NCI-H510A (cell line): ENCODE measurements at places on chromosomes 2 and 18.

DNA sequence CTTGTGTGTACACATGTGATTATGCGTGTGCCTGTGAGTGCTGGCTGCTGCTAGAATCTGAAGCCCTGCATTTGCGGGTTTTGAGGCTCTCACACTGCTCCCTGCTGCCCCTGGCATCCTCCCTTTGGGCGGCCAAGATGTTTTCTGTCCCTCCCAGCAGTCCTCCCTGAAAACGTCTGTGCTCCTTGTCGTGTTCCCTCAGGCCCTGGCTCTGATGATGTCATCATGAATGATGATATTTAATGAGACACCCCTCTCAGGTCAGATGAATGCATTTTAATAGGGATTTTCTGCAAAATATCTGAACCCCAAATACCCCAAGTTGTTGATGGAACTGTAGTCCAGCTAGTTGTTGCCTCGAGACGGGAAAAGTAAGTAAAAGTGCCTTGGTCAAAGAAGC is 73.1 kb downstream of the TSHZ1 start:
- no peak for DNase-seq

- no peak for DNase-seq
Measured at GRCh38 chr2:227480528-227480927, 8.6 kb downstream of the AGFG1 start.

GRCh38 chr2:27074738-27075565 is 3.5 kb upstream of the EMILIN1 start:
- peak; percentile 41 for DNase-seq

- DNase-seq, result no peak
Measured at GRCh38 chr2:160429248-160430000, 64.2 kb downstream of the RBMS1 start.

DNA sequence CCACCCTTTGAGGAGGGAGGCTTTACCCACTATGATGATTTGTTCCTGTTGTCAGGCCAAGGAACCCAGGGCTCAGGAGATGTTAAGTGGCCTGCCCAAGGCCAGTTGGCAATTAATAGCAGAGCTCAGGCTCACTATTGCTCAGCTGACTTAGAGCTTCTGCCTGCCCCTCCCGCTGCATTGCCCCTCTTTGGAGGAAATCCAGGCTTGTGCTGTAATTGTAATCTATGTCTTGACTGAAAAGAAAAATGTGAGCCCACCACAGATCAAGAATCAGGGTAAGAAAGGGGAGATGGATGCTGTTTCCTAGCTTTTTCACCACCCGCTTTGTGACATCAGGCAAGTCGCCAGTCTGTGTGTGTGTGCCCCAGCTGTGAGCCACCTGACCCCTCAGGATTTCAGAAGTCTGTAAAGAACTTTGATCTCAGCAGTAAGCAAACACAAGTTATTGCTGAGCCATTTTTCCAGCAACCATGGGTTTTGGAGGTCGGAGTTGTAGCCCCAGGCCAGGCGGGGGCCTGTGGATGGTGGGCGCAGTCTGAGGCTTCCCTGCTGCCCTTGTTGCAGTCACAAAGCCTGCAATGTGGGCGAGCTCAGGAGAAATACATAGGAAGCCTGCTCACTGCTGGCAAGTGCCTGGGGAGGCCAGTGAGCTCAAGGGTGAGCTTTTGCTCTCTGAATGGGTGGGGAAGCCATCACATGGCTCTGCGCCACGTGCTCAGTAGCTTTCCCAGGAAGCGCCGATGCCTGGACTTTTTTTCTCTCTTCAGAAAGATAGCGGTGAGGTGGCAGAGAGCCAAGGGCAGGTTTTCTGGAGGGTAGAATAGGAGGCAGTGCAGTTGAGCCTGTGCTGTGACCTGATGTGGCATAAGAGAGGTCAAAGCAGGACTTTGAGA is 6.1 kb downstream of the CABLES1 start:
- no peak for DNase-seq

DNA sequence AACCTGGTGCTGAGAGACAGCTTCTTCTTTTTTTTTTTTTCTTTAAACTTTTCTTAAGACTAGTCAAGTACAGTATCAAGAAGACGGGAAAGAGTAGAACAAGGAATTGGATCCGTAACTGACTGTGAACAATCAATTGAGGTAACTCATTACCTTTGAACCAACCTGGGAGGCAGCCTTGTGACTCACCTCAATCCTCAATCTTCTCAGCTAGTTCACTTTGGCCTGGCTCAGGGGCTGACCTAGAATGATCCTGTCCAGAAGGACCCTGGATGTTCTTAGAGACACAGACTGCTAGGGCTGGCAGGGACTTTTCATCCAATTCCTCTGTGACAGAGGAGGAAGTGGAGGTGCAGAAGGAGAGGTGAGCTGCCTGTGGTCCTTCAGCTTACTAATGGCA is 1.5 kb upstream of the LTBP1 start:
- DNase-seq, result no peak

- DNase-seq, result no peak
Measured at GRCh38 chr2:37619959-37620300, 51.5 kb downstream of the CDC42EP3 start.

DNA sequence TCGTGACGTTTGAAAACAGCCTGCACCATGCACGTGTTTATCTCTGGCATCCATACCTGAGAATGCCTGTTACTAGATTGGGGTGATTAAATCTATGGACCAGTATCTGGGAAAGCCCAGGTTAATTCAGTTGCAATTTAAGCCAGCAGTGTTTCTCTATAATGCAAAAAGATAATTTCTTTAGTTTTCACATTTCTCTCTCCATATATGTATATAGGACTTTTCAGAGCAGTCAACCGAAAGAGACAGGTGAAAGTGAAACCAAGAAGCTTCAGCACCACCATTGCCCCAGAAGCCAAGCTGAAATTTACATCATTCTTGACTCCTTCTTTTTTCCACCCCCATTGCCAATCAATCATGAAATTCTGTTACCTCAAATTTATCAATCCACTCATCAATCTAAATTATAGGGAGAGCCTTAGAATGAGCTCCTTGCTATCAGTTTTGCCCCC is 2.7 kb upstream of the LRP2 start:
- DNase-seq, result no peak

GRCh38 chr2:101995804-101996203 is 4.0 kb downstream of the IL1R2 start:
- no peak for DNase-seq

DNA sequence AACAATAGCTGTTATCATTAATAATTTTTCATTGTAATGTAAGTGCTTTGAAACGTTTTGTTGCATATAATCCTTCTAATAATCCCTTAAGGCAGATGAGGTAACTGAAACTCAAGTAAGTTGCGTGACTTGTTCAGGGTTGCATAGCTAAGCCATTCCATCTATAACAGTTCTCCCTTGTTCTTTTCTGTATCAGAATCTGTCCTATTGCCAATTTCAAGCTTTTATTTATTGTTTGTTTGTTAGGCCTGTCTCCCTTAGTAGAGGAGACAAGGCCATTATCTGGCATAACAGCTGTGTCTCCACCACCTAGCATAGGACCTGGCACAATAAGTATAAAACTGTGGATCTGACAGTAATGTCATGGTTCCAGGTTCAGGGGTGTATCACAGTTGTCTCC is 19.4 kb downstream of the BABAM2 start:
- DNase-seq, result no peak

DNA sequence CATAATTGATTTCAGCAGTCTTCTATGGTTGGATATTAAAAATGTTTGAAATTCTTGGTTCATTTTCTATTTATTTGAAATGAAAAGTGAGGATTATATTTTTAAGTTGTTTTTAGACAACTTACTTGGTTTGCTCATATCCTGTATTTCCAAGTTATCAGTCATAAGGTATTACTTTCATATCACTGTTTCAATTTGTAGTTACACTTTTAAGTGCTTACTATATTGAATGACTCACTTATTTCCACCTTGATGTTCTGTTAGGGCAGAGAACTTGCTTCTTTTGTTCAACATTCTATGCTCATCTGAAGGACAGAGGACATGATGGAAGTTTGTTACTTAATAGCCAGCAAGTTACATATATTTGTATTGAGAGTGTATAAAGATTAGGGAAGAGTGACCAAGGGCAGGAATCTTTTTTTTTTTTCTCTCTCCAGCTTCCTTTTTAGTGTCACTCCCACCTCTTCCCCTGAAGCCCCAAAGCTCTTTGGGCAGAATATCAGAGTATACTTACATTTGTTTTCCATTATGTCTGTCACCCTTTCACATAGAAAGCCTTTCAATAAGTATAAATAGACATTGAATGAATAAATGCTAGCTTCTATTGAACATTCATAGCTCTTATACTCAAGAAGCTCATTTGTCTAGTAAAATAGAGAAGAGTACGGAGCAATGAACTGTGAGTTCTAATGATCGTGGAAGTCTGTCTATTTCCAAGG is 28.1 kb downstream of the PIK3C3 start:
- no peak for DNase-seq

DNA sequence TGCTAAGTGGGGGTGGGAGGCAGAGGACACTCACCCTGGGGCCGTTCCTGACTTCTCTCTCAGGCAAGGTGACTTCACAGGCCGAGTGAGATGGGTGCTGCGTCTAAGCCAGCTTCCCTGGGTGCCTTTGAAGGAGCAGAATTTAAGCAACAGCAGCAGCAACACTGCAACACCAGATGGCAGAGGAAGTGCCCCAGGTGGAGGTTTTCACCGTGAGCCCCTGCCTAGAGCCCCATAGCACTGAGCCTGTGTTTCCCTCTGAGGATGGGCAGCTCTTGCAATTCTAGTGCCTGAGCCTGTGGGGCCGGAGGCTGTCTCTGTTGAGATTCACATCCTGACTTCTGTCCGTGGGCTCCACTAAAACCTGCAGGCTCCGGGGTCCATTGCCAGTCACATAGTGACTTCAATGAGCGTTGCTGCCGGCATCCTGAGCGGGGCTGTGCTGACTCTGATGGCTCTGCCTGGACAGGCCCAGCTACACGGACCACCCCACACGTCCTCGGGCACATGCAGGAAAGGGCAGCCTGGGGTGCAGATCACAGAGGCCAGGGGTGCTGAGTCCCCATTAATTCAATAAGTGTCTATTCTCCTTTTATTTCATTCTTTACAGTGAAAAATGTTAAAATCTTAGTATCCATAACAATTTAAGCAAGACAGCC is 218.8 kb downstream of the SNTG2 start:
- no peak for DNase-seq

- no peak for DNase-seq
Measured at GRCh38 chr2:152615177-152615576, 102.1 kb downstream of the PRPF40A start.

DNA sequence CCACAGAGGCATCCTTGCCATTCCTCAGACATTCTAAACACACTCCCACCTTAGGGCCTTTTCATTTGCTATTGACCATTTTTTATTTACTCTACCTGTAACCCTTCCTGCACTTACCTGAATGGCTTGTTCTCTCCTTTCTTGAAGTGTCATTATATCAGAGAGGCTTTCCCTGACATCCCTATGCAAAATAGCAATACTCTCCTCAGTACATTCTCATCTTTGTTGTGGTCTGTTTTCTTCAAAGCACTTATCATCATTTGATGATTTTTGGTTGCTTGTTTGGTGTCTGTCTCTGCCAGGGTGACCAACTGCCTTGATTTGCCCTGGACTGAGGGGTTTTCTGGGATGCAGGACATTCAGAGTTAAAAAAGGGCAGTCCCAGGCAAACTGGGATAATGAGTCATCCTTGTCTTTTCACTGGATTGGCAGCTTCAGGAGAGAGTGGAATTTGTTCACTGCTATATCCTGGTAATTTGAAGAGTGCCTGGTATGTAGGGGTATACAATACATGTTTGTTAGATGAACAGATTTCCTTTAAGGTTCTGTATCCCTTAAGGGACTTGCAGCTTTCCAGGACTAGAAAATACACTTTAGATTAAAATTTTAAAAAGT is 102.4 kb downstream of the BABAM2 start:
- no peak for DNase-seq

DNA sequence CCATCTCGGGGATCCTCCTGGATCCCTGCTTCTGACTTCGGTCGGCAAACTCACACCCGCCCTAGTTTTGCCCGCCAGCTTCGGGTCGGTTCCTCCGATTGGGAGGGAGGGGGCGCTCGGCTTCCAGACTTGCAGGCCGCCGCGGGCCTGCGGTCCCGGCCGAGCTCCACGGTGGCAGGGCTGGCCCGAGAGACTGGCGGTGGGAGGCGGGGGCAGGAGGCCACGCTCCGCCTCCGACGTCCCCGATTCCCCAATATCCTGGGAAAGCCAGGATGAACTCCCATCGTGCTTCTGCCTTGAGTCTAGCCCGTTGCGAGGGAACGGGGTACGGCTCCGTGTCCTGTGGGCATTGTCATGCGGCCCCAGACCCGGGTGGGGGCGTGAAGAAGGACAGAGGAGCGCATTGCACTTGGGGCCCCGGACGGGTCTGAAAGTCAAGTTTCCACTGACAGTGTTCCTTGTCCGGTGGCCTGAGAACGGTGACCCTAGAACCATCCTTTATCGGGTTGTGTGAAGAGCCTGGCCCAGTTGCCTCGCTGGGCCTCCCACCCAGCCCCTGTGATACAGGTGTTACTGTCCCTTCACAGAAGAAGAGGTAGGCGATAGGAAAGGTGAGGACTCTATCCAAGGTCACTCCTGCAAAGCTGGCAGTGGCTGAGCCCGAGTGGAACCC is 2.4 kb upstream of the INHBB start:
- DNase-seq, result peak; percentile 67

GRCh38 chr2:206561962-206562361 is 80.3 kb upstream of the FAM237A start:
- no peak for DNase-seq

DNA sequence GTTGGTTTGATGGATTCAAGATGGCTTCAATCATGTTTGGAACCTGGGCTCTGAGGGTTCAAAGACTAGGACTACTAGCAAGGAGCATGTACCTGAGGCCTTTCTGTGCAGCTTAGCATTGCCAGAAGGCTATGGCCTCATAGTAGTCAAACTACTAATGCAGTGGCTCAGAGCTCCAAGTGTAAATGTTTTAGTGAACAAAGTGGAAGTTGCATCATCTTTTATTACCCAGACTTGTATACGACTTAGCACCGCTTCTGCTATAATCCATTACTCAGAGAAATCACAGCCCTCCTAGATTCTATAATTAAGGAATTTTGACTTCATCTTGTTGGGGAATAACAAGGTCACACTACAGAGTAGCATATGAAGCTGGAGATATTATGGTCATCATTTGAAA is 210.5 kb downstream of the ERBB4 start:
- DNase-seq, result no peak

- DNase-seq, result no peak
Measured at GRCh38 chr2:11042841-11043240, 112.4 kb upstream of the SLC66A3 start.

GRCh38 chr2:113263546-113263945 is 15.2 kb downstream of the PAX8 start:
- DNase-seq, result no peak

DNA sequence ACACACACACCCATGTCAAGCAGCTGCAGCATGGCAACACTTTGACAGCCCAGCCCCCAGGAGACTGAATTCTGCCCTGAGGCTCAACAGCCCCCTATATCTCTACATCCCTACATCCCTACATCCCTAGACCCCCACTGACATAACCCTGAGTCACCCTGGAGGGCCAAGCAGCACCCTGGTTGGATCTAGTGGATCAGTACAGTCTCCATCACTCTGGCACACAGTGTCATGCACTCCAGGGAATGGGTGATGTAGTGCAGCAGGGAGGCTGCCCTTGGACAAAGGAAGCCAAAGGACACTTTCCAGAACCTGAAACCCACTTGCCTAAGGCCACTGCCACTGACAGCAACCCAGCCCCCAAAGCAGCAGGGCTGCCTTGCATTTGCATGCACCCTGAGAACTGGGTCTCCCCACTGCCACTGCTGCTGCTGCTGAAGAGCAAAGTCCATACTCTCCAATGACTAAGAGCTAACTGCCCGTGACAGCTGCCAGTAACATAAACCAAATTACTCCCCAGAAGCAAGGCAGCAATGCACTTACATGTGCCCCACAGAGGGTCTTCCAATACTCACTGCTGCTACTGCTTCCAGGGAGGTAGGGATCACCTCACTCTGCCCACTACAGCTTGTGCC is 681.6 kb upstream of the KLHL29 start:
- DNase-seq, result no peak

- no peak for DNase-seq
Measured at GRCh38 chr2:150856596-150857281, 369.3 kb upstream of the RND3 start.
